Right lobe of liver (tissue), 6 donors: ENCODE measurements at places on chromosomes 11 and 22. TPM values are rescaled to one million over a fixed set of nuclear protein-coding genes. Genes with fewer than 3 reads are reported as not detected.

- DNase-seq, result no peak
- no peak overlapping the region for H3K4me3 ChIP-seq
- no peak overlapping the region for H3K27ac ChIP-seq
- H3K4me1 ChIP-seq, result no peaks in the 10 kb centered on the region
- no peaks in the 10 kb centered on the region for H3K36me3 ChIP-seq
- H3K27me3 ChIP-seq, result no peaks in the 10 kb centered on the region
These were observed 7.0 kb upstream of the P2RY2 start for GRCh38 chr11:73210916-73211667.

DNA sequence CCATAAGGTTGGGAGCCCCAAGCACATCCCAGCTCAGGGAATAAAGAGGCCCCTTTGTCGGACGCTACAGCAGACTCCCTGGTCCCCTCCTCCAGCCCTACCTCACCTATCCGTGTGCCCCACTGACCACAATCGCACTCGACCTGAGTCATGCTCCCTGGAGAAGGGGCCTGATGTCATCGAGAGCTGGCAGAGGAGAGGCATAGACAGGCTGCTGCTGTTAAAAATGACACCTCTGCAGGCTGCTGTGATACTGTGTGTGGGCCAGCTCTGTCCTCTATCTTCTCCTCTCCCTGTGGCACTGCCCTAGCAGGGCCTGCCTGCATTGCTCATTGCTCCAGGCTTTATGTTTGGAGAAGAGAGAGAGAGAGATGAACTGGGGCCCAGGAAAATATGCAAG lies 123.4 kb upstream of the SYT13 start:
- H3K27ac ChIP-seq, result no peak overlapping the region
- no peaks in the 10 kb centered on the region for H3K27me3 ChIP-seq
- H3K4me1 ChIP-seq, result no peaks in the 10 kb centered on the region
- no peak overlapping the region for H3K4me3 ChIP-seq

DNA sequence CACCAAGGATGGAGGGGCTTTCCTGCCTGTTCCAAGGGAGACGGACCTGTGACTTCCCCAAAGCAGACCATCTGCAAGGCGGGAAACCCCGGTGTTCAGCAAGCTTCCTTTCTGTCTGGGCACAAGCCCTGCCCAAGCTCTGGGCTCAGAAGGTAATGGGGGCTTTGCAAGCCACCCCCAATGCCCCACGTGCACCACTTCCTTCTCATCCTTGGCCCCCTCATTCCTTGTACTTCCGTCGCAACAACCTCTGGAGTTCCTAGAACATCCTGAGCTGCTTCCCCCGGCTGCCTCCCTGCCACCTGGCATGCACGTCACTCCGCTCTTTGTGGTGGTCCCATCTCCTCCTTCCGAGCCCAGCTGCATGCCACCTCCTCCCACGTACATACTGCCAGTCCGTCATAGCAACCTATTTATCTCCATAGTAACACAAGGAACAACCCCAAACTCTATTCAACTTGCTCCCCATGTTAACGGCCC lies 3.9 kb downstream of the MYEOV start:
- peak overlapping the region; percentile 51 for H3K27ac ChIP-seq
- no peak for DNase-seq
- no peaks in the 10 kb centered on the region for H3K27me3 ChIP-seq
- H3K36me3 ChIP-seq, result no peaks in the 10 kb centered on the region
- H3K4me1 ChIP-seq, result peaks cover 8% of the 10 kb centered on the region

DNA sequence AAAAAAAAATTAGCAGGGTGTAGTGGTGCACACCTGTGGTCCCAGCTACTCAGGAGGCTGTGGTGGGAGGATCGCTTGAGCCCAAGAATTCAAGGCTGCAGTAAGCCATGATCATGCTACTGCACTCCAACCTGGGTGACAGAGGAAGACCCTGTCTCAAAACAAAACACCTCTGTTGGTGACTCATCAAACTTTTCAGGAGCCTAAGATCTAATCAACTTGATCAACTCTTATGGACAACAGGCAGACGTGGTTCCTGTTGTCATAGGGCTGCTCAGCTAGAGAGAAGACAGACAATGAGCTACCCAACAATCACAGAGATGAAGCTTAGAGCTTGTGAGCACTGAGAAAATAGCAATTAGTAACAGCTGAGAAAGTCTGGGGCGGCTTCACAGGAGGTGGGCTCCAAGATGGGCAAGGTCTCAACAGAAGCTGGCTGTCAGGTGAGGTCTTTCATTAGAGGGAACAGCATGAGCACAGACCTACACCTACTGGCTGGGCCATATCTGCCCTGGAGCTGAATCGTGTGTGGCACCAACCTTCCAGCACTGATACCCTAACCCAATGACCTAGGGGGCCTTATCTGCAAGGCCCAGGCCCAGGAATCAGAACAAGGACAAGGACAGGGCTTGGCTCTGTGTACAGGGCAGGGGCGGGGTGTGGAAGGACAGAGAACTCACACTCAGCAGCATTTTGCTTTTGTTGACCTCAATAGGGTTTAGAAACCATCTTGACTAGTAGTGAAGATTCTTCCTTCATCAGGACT lies 7.2 kb upstream of the UCP3 start:
- no peaks in the 10 kb centered on the region for H3K36me3 ChIP-seq
- peaks cover 23% of the 10 kb centered on the region for H3K4me1 ChIP-seq
- no peak overlapping the region for H3K4me3 ChIP-seq

- H3K27me3 ChIP-seq, result no peaks in the 10 kb centered on the region
- H3K27ac ChIP-seq, result no peak overlapping the region
- peak; percentile 34 for DNase-seq
- no peaks in the 10 kb centered on the region for H3K36me3 ChIP-seq
- no peak overlapping the region for H3K4me3 ChIP-seq
- H3K4me1 ChIP-seq, result no peaks in the 10 kb centered on the region
These were observed 60.9 kb upstream of the NECTIN1 start for GRCh38 chr11:119789766-119790407.

DNA sequence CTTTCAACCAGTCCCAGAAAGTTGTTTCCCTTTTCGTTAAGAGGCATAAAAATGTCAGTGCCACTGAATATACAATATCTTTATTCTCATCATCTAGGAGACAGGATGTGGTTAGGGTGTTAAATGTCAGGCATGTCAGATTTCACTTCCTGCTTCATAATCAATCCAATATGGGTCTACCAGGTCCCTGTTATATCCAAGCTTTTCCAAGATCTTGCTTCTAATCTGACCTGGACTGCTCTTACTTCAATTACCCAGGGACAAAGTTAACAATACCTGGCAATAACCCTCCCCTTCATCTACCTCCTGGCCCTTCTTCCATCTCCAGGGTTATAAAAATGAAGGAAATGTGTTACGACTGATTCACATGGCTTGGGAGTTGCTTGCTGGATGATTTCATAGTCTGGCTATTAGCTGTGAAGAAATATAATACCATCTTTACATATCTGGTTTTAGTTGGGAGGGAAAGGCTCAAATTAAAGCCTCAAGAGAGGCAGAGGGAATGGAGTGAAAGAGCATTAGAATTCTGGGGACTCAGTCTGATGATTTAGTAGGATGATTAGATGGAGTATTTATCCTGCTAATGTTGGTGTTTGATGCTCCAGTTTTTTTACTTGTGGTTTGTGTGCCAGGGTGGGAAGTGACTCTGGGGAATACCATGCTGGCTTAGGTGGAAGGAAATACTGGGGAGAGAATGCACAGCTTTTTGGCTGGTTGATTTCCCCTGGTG lies 534.3 kb downstream of the ETS1 start:
- no peaks in the 10 kb centered on the region for H3K4me1 ChIP-seq
- H3K27me3 ChIP-seq, result no peaks in the 10 kb centered on the region
- H3K4me3 ChIP-seq, result no peak overlapping the region
- no peak for DNase-seq
- H3K36me3 ChIP-seq, result no peaks in the 10 kb centered on the region
- H3K27ac ChIP-seq, result no peak overlapping the region

- no peak for DNase-seq
- no peaks in the 10 kb centered on the region for H3K36me3 ChIP-seq
- no peak overlapping the region for H3K27ac ChIP-seq
- H3K4me3 ChIP-seq, result no peak overlapping the region
These were observed 339.4 kb downstream of the MN1 start for GRCh38 chr22:27462190-27462589.

GRCh38 chr11:114286229-114286628 lies 10.0 kb upstream of the NNMT start:
- H3K4me1 ChIP-seq, result no peaks in the 10 kb centered on the region
- H3K36me3 ChIP-seq, result no peaks in the 10 kb centered on the region
- DNase-seq, result no peak

Gene INSC
- total RNA-seq, result not detected

Gene LGALS12
- 0.15 TPM for total RNA-seq

Gene YPEL1
- 1.4 TPM for total RNA-seq

Gene SLCO2B1
- 174 TPM for total RNA-seq

Gene CAVIN3
- 4.9 TPM for total RNA-seq

Gene LRP4
- 0.75 TPM for total RNA-seq

Gene PPP1R14B
- 55.9 TPM for total RNA-seq

Gene PKDREJ
- total RNA-seq, result 0.05 TPM

Gene RCOR2
- total RNA-seq, result 0.15 TPM

Gene MS4A4A
- 9.6 TPM for total RNA-seq

Gene AMOTL1
- 7.4 TPM for total RNA-seq
